ENCODE measurements at places on chromosomes 13 and 19.

DNA sequence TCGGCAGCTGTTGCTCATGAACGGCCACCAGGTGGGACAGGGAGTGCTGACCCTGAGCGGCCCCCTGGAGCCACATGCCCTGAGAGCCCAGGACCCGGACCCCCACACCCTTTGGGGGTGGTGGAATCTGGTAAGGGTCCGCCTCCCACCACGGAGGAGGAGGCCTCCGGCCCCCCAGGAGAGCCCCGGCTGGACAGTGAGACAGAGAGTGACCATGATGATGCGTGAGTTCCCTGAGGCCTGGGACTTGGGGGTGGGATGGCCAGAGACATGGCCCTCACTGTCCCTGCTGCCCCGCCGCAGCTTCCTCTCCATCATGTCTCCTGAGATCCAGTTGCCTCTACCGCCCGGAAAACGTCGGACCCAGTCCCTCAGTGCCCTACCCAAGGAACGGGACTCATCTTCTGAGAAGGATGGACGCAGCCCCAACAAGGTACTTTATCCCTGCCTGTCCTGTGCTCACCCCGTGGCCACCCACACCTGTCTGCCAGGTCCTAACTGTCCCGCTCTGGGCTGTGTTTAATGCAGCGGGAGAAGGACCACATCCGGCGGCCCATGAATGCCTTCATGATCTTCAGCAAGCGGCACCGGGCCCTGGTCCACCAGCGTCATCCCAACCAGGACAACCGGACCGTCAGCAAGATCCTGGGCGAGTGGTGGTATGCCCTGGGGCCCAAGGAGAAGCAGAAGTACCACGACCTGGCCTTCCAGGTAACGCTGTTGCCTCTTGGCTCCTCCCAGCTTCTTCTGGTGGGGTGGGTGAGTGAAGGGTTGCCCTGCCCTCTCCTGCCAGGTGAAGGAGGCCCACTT lies 14.7 kb upstream of the PRR19 start:
- no peak for DNase-seq

DNA sequence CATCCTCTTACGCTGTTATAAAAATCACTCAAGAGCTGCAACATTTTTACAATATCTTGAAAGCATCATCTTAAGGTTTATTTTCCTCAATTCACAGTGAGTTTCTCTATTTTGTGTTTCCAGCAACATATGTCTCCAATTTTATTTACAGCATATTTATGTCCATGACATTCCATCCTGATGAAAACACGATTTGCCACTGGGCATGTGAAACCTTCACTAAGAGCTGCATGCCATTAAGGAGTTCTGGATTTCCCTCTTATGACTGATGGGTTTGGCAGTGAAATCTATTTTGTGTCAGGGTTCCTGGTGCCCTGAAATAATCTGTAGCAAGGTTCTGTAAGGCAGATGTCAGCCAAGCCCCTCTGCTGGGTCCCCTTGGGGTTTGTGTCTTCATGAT lies 527.6 kb upstream of the KLF12 start:
- no peak for DNase-seq

- DNase-seq: no peak
Measured at GRCh38 chr13:73141292-73141771, 82.5 kb downstream of the KLF5 start.

DNA sequence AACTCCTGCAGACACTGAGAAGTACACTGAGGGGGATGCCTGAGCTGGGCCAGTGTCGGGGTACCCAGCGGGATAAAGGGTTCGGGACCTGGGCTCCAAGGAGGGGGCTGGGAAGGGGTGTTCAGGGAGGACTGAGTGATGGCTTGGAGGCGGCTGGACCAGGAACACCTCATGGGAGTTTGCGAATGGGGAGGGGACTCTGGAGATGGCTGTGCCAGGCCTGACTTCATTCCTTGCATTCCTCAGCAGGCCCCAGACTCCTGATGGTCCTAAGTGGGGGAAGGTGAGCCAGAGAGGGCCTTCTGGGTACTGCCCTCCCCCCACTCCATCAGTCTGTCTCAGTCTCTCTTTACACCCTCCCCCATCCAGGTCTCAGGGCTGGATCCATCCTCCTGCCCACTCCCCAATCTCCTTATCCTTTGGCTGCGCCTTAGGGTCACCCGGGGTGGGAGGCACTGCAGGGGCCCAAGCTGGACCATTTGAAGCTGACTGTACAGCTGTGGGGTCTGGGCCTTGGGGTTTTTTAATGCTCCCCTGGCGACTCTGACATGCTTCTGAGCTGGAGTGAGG lies 13.8 kb downstream of the PAK4 start:
- no peak for DNase-seq

DNA sequence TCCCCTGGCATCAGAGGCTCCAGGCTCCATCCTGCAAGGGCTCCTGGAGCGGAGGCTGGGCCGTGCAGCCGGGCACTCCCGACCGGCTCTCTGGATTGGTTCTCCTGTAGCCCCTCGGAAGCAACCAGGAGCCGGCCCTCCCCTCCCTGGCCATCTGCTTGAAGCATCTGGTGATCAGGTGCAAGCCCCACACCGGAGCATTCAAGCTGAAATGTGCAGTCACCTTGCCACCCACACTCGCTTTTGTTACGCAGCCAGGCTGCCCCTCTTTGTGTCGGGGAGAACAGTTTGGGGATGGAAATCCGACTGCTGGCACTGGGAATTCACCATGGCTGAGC lies 258.8 kb downstream of the ZNF536 start:
- no peak for DNase-seq

GRCh38 chr19:48646001-48646721 lies at the start of gene CA11:
Gene CA11 (minus strand): TSS chr19:48646187. CDS start chr19:48645632, 555 bp downstream.
- peak; percentile 86 for DNase-seq

- no peak for DNase-seq
Measured at GRCh38 chr13:60575142-60575541, 178.1 kb downstream of the TDRD3 start.

DNA sequence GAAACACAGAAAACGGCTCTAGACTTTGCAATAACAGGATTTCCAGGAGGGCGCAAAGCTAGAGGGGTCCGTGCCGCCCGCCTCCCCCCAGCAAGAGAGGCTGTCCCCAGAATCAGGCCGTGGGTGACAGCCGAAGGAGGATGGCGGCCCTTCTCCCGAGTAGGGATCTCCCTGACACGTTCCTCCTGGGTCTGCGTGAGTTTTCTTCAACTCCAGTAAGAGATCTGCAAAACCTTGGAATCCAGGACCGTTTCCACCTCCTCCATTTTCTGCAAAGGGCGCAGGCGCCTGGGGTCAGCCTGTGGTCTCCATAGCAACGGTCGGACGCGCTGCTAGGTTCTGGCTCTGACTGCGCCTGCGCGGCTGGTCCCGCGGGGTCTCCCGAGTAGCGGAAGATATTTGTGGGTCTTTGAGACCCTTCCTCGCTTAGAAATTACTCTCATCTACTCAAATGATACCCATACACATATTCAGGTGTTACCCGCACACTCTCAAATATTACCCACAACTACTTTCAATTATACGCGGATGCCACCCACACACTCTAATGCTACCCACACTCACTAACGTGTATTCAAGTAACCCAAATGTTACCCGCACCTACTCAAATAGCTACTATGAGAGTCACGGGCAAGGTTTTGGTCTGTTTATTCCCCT lies 2.1 kb downstream of the PNMA8C start:
- DNase-seq: no peak

DNA sequence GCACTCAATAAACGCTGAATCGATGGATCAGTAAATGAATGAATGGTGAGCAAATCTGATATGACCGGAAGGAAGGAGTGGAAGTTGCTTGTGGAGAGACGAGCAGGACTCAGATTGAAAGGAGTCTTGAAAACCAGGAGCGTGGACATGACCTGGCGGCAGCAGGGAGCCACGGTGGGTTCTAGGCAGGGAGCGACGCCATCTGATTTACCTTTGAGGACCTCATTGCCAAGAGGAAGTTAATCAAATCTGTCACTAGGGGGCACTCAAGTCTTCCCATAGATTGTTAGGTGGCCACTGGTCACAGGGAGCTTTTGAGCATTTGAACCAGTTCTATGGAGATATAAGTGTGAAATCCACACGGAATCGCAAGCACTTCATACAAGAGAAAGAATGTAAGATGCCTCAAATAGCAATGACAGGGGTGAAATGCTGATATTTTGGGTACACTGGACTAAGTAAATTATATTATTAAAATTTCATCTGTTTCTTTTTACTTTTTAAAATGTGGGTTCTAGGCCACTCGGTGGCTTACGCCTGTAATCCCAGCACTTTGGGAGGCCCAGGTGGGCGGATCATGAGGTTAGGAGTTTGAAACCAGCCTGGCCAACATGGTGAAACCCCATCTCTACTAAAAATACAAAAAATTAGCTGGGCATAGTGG lies 9.2 kb upstream of the FBN3 start:
- DNase-seq: peak; percentile 75

GRCh38 chr19:6987850-6988249 lies 33.4 kb downstream of the MBD3L2B start:
- no peak for DNase-seq

GRCh38 chr13:41610404-41610803 lies 153.1 kb downstream of the RGCC start:
- no peak for DNase-seq

Measured in HEK293T (cell line).